ENCODE measurements at places on chromosomes 5 and 9. TPM values are rescaled to one million over a fixed set of nuclear protein-coding genes. Genes with fewer than 3 reads are reported as not detected.

GRCh38 chr9:133333011-133333410, 3.0 kb downstream of the SURF6 start:
- no peak for DNase-seq

- no peak for DNase-seq
Observed at GRCh38 chr9:79661886-79662536, 90.2 kb downstream of the TLE4 start.

- no peak for DNase-seq
Observed at GRCh38 chr9:108400297-108400696, 455.5 kb downstream of the ACTL7B start.

- no peak for DNase-seq
Observed at GRCh38 chr9:110168486-110168885, 39.5 kb downstream of the C9orf152 start.

DNA sequence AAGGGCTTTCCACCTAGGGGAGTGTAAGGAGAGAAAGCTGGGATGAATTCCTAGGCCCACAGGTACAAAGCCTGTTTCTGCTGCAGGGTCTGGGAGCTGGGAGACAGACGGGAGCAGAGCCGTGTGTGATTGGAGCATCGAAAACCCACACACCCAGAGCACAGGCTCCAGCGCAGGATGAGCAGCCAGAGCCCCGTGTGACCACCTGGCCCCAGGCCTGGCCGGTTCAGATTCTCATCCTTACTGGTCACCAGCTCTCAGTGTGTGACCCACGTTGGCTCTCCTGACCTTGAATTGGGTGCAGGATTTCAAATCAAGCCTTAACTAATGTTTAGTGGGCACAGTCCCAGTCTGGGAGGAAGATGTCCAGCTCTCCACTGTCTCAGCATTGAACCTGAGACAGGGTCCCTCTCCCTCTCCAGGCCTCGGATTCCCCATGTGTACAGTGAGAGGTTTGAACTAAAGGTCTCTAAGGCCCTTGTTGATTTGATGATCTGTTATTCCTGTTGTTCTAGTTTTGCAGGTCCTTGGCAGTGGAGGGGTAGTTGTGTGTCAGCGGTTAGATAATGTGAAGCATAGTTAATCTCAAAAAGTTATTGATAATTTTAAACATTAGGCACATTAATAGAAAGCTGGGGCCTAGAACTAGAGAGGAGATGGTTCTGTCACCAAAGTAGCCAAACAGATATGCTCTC, 50.1 kb downstream of the PPARGC1B start:
- DNase-seq, result no peak

Gene NOL6
- total RNA-seq, result 41.9 TPM

GRCh38 chr5:73705364-73705763, 79.4 kb downstream of the ARHGEF28 start:
- no peak for DNase-seq

DNA sequence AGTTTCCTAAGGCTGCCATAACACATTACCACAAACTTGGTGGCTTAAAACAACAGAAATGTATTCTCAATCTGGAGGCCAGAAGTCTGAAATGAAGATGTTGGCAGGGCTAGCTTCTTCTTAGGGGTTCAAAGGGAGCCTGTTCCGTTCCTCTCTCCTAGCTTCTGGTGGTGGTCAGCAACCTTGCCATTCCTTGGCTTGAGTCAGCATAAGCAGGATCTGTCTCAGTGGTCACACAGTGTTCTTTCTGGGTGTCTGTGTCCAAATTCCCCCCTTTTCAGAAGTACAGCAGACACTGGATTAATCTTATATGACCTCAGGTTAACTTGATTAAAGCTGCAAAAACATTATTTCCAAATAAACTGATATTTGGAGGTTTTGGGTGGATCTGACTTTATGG, 2.1 kb upstream of the OSMR start:
- no peak for DNase-seq

DNA sequence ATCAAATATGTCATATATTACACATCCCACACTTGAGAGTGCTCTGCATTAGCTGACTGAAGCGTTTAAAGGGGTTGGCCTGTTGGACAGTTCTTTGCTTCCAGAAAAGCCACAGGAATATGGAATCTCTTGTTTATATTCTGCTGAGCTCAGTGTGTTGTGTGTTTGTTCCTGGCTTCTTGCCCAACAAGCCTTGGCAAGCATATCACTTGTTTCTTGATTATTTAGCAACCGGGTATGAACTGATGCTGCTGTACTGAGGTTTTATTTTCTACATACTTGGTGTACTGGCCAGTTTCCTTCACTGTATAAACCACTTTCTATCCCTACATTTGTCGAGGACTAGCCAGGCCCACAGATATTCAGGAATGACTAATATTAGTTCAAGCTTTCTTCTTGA, 378.9 kb downstream of the KCTD16 start:
- DNase-seq, result no peak

- no peak for DNase-seq
Observed at GRCh38 chr5:91684625-91685024, 301.5 kb upstream of the ARRDC3 start.

Data from esophagus squamous epithelium (tissue), 5 donors.